Activated CD4-positive, alpha-beta T cell treated with anti-CD3 and anti-CD28 coated beads, Interleukin-10, Interleukin-2, amounts not matched to agents 100 ng/mL and 50 ng/mL, durations not matched to agents 16 hours and 8 hours (primary cell): ENCODE measurements at places on chromosomes 5 and 9.
A peak's percentile ranks its signal among the peaks of the same experiment; 100 is the strongest.

DNA sequence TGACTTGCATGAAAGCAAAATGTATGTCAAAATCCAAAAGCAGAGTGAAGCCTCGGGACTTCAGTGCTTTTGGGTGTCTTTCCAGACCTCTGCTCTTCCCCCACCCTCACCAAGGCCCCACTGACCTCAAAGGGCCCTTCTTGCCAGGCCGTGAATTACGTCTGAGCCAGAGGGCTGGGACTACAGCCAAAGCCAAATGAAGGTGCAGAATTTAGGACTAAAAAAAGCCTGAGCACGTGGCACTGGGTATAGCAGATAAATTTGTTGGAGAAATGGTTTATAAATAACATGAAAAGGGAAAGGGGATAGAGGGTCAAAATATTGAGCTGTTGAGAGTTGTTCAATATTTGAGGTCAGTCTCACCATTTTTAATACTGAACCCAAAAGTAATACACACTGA, 163.4 kb downstream of the GHR start:
- no peak for DNase-seq

GRCh38 chr5:88718736-88719135, 164.2 kb downstream of the MEF2C start:
- DNase-seq, result no peak

GRCh38 chr5:168307925-168308584, 16.6 kb downstream of the WWC1 start:
- no peak for DNase-seq

GRCh38 chr5:89421035-89421434, 538.1 kb upstream of the MEF2C start:
- DNase-seq, result no peak

- no peak for DNase-seq
Observed at GRCh38 chr5:123000731-123001130, 35.8 kb downstream of the PPIC start.

DNA sequence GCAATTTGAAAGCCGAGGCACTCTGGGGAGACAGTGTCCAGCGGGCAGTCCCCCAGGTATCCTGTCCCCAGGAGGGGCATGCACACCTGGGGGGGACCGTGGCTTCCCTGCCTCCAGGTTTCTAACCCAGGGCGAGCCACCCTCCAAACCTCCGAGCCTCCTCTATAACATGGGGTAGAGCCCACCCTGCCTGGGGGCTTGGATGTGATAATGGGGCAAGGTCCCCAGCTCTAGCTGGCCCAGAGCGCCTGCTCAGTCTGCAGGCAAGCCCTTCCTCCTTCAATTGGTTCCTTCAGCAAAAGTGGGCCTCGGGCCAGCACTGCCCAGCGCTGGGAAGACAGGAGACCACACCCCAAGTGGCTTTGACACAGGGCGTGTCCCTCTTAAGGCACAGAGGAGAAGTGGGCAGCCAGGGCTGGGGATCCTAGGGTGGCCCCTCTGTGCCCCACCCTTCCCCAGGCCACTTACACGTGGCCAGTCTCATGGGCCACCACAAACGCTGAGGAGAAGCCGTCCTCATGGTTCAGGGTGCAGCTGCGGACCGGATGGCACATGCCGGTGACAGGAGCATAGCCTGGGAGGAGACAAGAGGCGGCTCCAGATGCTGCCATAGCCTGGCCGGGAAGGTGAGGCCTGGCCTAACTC, 94.3 kb downstream of the ZNF354C start:
- no peak for DNase-seq

GRCh38 chr9:37036371-37036775, 2.3 kb upstream of the PAX5 start:
- no peak for DNase-seq

DNA sequence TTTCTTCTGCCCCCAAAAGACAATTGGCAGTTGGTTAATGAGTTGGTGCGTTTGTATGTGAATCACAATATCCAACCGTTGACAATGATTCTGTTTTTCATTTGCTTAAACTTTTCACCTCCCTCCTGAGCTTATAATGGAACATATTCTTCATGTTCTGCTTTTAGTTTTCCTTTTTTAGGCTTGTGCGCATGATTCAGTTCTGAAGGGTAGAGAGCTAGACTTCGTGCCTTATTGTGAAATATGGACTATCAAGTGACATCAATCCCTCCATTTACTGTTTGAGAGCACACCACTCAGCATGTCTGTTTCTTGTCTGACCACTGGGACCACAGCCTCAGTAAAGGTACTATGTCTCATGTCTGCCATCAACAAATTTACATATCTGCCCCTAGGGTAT, 30.5 kb upstream of the LPAR1 start:
- no peak for DNase-seq

- no peak for DNase-seq
Observed at GRCh38 chr9:95497772-95498171, 19.0 kb downstream of the PTCH1 start.

DNA sequence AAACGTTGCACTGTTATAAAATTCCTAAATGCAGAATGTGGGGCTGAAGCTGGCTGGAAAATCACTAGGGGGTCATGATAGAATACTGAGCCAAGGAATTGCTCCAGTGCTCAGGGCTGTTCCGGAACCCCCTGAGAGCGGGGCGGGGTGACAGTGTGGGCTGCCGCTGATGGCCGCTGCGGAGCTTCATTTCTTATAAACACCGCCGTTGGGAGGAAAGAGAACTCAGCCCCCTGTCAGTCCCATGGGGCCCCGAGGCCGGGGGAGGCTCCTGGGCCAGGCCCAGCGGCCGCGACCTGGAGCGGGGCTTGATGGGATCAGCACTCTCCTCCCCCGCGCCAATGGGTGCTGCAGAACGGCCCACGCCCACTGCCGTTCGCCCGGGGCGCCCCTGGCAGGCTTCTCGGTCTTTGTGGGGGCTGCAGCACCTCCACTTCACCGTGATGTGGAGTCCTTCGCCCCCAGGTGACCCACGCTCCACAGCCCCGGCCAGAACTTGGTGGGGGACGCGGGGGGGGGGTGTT, 5.2 kb upstream of the IRF1 start:
- DNase-seq, result peak; percentile 85

DNA sequence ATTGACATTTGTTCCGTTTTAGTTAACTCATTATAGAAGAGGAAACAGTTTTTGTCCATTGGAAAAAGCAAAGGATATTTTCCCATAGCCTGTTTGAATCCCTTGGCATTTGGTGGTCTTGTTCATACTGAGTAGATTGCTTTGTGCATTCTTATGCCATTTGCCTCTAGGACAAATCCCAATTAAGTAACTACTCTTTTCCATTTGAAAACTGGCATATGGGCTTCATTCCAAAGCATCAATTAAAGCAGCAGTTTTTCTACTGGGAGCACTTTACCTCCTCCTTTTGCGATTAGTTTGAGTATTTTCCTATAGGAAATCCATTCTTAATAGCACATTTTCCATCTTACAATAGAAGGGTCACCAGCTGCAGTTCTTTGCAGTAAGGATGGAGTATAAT, 31.2 kb downstream of the GPR21 start:
- DNase-seq, result no peak

DNA sequence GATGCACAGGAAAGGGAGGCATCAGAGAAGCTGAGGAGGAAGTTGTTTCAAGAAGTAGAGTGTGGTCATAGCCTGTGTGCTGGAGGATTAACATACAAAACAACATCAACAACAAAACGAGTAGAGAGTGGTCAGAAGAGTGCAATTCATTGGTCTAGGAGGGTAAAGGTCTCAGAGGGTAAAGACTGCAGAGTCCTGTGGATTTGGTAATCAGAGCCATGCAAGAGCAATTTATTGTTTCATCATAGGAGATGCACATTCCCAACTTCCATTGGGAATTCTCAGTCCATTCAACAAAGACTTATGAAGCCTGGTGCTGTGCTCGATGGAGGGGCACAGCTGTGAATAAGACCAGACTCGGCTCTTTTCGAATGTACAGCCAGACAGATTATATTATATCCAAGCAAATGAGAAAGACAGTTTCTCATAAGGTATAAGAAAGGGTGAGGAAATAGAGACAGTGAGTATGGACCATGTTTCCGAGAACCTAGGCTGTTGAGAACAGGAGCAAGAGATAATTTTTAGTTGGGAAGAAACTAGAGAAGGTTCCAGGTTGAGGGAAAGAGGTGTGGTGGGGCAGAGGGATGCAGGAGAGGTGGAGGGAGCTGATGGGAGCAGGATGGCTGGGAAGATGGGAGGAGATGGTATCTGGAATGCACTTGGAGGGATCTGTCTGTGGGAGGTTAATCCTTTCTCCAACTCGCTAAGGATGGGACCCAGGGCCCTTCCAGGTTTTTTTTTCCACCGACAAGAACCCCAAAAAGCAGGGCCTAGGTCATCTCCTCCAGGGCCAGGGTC, 7.9 kb upstream of the MYORG start:
- no peak for DNase-seq

- DNase-seq, result no peak
Observed at GRCh38 chr5:114857941-114858551, 311.7 kb downstream of the TRIM36 start.

GRCh38 chr9:93343663-93344062, 107.8 kb upstream of the FAM120A start:
- DNase-seq, result no peak

GRCh38 chr5:126097876-126098275, 325.3 kb upstream of the GRAMD2B start:
- DNase-seq, result no peak

DNA sequence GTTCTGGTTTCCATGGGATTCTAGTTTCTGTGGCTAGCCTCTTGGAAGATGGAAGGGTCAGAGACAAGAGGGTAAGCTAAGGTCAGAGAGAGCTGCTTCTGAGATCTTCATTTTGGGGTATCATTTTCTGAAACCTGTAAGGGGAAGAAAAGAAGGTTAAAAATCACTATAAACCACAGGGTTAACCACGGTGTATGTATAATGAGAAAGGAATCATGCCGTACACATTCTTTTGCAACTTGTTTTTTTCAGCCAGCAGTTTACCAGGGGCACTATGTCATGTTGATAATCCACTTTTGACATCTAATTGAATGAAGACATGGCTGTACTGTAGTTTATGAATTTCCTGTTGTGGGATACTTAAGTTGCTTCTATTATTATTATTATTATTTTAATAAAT, 164.4 kb downstream of the FOCAD start:
- peak; percentile 18 for DNase-seq

DNA sequence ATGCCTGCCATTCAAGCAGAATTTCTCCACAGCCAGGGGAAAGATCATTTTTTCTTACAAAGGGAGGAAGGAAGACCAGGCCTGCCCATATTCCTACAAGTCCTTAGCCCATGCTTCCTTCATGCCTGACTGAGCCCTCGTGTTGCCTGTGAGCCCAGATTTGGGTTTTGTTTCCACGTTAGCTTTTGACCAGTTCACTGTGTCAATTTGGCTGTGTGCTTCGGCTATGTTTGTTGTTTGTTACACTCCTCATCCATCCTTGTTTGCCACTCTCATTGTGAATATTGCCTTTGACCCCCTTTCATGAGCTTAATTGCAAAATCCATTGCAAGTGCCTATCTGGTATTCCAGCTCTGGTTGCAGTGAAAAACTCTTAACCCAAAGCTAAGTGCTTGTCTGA, 84.7 kb upstream of the RIOK2 start:
- no peak for DNase-seq

DNA sequence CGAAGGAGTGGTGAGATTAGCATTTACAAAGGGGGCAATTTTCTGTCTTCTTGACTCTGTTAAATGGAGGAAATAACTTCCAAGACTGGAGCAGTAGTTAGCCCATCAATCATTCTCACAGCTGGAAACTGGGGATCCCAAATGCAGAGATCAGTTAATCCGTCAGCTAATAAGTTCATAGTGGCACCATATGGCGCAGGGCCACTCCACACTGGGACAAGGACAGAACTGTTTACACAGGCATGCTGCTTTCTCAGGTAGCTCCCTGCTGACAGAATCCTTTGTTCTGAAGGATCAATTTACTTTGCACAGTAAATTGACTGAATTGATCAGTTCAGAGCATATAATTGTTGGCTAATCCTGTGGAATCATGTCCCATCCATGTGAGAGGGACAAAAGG, 395.7 kb downstream of the TMEM161B start:
- DNase-seq, result no peak

DNA sequence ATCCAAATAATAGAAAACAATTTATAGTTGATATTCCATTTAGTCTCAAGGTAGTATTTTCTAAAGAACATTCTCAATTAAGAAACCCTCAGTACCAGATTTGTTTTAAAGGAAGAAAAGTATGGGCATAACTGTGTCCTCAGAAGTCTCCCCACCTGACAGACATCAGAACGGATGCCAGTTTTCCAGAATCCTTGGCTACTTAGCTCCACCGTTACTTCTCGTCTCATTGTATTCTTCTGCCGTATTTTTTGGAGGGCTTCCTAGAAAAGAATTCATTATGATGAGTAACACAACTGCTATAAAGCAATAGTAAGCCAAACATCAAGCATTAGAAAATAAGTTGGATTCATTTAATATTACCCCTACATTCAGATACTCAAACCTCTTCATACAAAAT, 67.8 kb downstream of the DROSHA start:
- DNase-seq, result no peak

GRCh38 chr5:92051741-92052140, 668.6 kb upstream of the ARRDC3 start:
- no peak for DNase-seq
